ENCODE measurements at places on chromosomes 1 and 21.

DNA sequence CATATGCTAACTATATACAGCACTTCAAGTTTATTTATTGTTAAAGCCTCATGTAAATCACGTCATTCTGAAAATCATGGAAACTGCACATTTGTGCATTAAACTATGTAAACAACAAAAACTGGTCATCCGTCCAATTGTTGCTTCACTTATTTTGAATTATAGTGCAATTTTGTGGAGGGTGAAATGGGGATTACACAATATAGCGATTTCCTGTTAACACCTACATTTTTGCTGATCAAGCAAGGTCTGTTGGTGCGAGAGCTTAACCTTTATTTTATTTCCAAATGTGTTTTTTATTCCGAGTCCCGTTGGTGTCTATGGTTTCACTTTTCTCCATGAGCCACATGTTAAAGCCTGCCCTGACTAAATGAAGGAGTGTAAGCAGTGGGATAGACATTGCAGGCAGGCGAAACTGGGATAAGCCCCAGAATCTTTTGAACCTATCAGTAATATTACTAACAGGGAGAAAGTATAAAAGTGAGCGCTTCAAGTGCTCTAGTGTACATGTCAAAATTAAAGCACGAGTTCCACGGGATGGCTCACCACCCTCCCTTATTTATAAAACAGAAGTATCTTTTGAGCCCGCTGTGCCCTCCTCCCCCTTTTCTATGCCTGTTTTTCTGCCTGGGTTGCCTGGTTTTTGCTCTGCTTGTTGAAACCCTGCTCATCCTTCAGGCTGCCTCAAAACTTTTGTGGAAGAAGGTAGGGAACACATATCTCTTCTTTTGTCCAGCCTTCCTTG is 120.7 kb downstream of the NFIA start:
- DNase-seq, result no peak

GRCh38 chr1:61496501-61496900 is 228.4 kb downstream of the TM2D1 start:
- DNase-seq, result no peak

DNA sequence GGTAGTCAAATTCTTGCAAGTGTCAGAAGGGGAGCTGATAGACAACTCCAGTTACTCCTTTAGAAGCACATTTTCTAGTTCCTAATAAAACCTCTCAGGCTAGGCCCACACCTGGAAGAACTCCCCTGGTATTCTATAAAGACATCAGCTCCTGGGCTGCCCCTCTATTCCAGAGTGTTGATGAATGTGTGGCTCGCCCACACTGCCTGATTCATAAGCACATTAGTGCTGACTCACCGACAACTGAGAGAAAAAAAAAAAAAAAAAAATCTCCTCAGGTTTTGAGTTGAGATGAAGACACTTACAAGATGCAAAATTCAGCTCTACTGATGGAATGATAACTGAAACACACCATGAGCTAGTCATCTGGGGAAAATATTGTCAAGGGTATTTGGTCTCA is 188.1 kb downstream of the TNR start:
- DNase-seq, result no peak

GRCh38 chr1:20719871-20720620 is 2.2 kb upstream of the KIF17 start:
- no peak for DNase-seq

All from stimulated activated CD4-positive, alpha-beta T cell treated with anti-CD3 and anti-CD28 coated beads, TNF-alpha, amount 100 ng/mL, for 24 hours (primary cell).